ENCODE measurements at places on chromosomes 11 and 22.

DNA sequence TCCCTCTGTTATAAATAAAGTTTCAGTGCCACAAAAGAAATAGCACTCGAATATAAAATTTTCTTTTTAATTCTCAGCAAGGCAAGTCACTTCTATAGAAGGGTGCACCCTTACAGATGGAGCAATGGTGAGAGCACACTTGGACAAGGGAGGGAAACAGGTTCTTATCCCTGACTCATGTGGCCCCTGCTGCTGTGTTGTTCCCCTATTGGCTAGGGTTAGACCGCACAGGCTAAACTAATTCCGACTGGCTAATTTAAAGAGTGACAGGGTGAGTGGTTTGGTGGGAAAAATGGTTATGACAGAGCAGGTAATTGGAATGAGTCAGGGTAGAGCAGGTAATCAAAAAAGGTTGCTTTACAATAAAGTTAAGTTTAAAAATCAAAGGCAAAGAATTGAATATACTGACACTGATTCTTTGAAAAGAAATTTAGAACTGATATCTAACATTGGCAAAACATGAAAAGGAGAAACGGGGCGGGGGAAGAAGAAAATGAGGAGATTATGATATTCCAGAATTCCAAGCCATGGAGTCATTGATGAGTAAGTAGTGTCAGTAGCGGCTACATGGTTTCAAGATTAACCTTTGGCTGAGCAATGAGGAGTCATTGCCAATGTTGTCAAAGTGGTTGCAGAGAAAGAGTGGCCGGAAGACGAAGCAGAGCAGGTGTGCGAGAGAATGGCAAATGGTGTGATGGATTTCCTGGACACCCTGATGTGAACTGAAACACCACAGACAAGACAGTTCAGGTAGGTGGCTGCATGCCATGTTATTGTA lies 48.4 kb upstream of the MRGPRX1 start:
- DNase-seq, result no peak

- DNase-seq, result no peak
Observed at GRCh38 chr11:9302448-9302847, 11.9 kb downstream of the TMEM41B start.

DNA sequence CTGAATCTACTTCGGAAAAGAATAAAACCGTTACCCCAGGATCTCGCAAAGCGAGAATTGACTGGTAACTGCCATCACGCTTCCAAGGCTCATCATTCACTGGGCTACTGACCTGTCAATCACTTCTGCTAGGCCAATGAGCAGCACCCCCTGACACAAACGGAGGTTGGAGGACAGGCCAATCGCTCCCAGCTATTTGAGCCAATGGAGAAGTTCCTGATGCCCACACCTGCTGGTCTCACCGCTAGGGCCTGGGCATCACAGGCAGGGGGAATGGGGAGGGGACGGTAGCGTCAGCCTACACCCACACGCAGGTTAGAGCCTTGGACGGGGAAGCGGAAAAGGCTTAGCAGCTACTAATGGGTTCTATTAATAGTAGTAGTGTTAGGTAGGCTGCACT lies 56.7 kb upstream of the CHST1 start:
- no peak for DNase-seq

- DNase-seq, result no peak
Observed at GRCh38 chr11:120031156-120031555, 106.8 kb downstream of the TRIM29 start.

GRCh38 chr22:25637032-25637431 lies 72.6 kb downstream of the GRK3 start:
- DNase-seq, result no peak

DNA sequence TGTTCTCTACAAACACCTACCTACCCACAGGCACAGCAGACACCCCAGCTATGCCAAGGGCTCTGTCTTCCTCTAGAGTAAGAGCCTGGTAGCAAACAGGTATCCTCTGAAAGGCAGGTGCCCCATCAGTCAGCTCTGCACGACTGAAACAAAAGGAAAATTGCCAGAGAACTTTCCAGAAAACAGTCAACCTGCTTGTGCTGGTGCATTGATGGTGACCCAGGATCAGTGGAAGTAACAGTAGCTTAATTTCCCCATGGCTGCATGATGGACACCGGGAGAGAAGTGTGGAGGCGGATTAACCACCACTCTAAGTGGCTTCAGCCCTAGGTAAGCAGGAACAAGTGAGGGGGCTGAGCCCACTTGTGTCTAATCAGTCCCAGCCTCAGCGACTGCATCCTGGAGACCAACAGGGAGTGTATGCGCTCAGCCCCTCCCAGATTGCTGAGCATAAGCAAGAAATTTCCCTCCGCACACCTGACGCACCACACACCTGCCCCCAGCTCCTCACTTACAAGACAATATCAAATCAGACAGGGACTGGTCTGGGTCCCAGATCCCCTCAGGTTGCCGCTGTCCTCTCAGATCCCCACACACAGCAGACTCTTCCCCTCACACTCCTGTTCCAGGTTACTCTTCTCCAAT lies 70.7 kb upstream of the IGLL5 start:
- DNase-seq, result no peak

DNA sequence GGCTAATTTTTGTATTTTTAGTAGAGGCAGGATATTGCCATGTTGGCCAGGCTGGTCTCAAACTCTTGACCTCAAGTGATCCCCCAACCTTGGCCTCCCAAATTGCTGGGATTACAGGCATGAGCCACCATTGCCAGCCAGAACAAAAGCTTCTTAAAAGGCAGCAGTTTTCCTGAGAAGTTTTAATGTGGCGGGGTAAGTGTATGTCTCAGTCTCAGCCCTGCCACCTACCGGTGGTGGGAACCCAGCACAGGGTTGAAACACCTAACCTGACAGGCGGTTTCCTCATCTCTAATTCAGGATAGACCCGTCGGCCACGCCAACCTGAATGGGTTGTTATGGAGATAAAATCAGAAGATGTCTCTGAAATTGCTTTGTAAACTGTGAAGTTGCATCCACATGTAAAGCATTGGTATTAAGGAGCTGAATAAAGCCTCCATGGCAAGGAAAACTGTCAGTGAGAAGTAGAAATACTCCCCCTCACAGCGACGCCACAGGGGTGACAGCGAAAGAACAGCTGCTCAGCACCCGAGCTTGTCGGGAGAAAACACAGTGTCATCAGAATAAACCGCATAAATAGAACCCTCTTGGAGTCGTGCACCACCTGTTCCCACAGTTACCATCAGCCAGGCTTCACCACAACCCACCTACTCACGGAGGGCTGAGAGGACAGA lies 165.9 kb upstream of the NCAM1 start:
- no peak for DNase-seq

- no peak for DNase-seq
Observed at GRCh38 chr11:63811522-63811921, 1.7 kb upstream of the SPINDOC start.

- DNase-seq, result no peak
Observed at GRCh38 chr11:126357969-126358762, 2.7 kb downstream of the ST3GAL4 start.

- no peak for DNase-seq
Observed at GRCh38 chr11:69058511-69059270, 10.0 kb downstream of the TPCN2 start.

- no peak for DNase-seq
Observed at GRCh38 chr11:69898123-69898522, 78.9 kb upstream of the FGF3 start.

- no peak for DNase-seq
Observed at GRCh38 chr11:119885861-119886567, 157.0 kb upstream of the NECTIN1 start.

- no peak for DNase-seq
Observed at GRCh38 chr11:47188259-47188658, 2.0 kb upstream of the PACSIN3 start.

- DNase-seq, result no peak
Observed at GRCh38 chr11:5238486-5238885, 4.2 kb upstream of the HBD start.

DNA sequence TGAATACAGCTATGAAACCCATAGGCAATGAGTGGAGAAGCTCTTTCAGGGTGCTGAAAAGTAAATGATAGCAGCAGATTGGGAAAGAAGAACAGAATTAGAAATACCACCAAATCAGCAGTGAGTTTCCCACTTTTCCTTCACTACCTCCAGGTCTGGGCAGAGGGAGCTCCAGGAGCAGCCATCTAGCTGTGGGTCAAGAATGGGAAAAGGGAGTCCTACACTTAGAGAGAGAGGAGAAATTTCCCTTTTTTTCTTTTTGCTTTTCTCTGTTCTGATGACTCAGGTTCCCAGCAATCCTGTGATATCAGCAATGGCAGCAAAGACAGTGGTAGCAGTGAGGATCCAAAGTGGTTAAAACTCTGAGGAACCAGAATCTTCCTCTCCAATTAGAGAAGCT lies 263.9 kb downstream of the NXPE2 start:
- no peak for DNase-seq

DNA sequence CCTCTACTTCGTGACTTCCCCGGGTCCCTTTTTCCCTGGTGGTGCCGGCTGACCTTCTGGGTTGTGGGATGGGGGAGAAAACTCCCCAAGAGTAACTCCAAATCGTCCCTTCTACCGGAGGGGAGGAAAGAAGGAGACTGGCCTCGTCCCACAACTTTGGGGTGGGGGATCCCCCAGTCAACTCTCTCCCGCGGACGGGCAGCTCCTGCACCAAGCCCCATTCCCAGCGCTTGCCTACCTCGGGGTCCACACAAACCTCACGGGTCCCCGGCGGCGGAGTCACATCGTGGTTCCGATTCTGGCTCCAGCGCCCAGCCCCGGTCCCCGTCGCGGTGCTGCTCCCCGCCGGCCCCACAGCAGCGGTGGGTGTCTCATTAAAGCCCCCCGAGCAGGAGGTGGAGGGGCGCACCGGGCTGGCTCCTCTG lies 317 bp downstream of the BDNF start:
- no peak for DNase-seq

- no peak for DNase-seq
Observed at GRCh38 chr22:31250740-31251600, 38.9 kb downstream of the LIMK2 start.

- DNase-seq, result no peak
Observed at GRCh38 chr11:22084056-22084455, 108.8 kb upstream of the ANO5 start.

GRCh38 chr11:75925785-75926164 lies 110.8 kb downstream of the UVRAG start:
- no peak for DNase-seq

DNA sequence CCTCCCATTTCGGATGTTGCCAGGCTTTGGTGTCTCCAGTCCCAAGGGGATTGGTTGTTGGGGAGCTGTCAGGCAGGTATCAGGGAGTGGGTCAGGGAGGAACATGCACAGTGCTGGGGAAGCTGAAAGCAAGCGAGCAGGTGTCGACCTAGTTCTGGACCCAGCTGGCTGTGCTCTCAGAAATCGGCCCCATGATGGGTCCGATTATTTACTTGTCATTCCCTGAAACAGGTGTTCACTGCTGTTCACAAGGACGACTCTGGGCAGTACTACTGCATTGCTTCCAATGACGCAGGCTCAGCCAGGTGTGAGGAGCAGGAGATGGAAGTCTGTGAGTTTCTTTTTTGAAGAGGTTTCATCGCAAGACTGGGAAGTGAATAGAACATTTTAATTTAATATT lies 76.8 kb downstream of the JAM3 start:
- no peak for DNase-seq

GRCh38 chr11:115548878-115549528 lies 44.8 kb upstream of the CADM1 start:
- DNase-seq, result no peak

DNA sequence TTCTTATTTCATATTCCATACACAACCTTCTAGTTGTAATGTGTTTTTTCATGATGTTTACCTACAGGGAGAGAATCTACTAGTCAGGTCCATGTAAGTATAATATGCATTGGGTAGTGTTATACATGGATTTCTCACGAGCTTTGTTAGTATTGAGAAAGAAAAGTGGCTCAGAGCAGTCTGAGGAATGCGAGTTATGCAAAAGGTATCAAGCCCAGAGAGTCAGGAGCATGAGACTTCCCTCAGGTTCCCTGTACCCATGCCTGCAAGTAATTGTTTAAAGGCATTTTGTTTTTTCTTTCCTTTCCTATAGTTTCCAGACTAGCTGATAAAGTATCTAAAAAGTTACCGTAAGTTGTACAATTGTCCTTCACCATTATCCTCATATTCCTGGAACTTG lies 66.1 kb downstream of the STK33 start:
- DNase-seq, result no peak

DNA sequence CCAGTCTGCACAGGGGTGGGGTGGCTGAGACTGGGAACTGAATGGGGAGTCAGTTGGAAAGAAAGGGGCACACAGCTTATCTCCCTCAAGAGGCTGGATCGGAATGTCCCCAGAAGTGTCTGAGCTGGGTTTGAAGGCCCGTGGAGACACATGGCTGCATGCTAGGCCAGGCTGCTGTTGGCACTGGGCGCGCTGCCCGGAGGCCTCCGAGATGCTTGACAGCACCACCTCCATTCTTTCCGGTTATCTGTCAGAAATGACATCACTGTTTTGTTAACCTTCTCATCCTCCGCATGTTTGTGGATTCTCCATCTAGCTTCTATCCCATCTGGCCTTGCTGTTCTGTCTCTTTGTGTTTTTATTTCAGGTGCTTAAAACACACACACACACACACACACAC lies 85.5 kb downstream of the APIP start:
- no peak for DNase-seq

Data from activated T-cell treated with anti-CD3 and anti-CD28 coated beads, Interleukin-2, amount 50 U/mL, for 4 hours (primary cell).